Umbilical cord (tissue), 2 donors: ENCODE measurements at places on chromosomes 16 and 17. TPM values are rescaled to one million over a fixed set of nuclear protein-coding genes. Genes with fewer than 3 reads are reported as not detected.

SCNN1G gene
- total RNA-seq, result 0.48 TPM

KRT17 gene
- 762 TPM for total RNA-seq

IRX5 gene
- total RNA-seq, result 5.1 TPM

NPIPA8 gene
- total RNA-seq, result not detected

TLCD1 gene
- total RNA-seq, result 5.1 TPM

ARRB2 gene
- total RNA-seq, result 3.1 TPM

CPPED1 gene
- total RNA-seq, result 12.5 TPM

PRR11 gene
- total RNA-seq, result 20.9 TPM

SOX9 gene
- 1.2 TPM for total RNA-seq

PDILT gene
- not detected for total RNA-seq

OR4D1 gene
- total RNA-seq, result 4.6 TPM
